ENCODE measurements at places on chromosomes 12 and 14. TPM values are rescaled to one million over a fixed set of nuclear protein-coding genes. Genes with fewer than 3 reads are reported as not detected.

Gene ADGRD1
- total RNA-seq, result 8.3 TPM

Gene PRIMA1
- 4.8 TPM for total RNA-seq

Gene TAS2R30
- 1.8 TPM for total RNA-seq

Gene LRRIQ1
- not detected for total RNA-seq

GRCh38 chr14:99117671-99118045 is 154.3 kb downstream of the BCL11B start:
- no peak for DNase-seq

DNA sequence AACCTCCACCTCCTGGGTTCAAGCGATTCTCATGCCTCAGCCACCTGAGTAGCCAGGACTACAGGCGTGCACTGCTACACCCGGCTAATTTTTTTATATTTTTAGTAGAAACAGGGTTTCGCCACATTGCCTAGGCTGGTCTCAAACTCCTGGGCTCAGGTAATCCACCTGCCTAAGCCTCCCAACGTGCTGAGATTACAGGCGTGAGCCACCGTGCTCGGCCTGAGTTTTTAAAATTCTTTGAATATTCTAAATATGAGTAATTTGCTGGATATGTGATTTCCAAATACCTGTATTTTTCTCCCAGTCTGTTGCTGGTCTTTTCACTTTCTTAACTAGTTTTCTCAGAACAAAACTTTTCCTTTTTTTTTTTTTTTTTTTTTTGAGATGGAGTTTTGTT is 27.4 kb downstream of the GIT2 start:
- DNase-seq, result no peak

DNA sequence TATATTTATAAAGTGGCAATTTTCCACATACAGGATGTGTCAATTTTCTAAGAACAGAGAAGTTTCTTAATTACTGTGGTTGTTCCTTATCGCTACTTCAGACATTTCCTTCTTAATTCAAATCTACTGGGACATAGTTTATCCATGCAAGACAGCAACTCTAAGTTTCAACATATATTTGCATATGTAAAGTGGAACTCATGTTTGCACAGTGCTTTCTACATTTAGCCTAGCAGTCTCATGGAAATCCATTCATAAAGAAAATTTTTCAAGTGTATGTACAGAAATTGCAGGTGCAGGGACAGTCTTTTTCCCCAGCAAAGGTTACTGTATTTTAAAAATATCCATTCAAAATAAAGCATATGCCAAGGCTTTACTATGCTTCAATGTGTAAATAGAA is 956.7 kb upstream of the SEL1L start:
- DNase-seq, result no peak

- no peak for DNase-seq
Measured at GRCh38 chr14:71481021-71481654, 451.1 kb upstream of the RGS6 start.

- no peak for DNase-seq
Measured at GRCh38 chr12:68613209-68613904, 2.7 kb downstream of the RAP1B start.

- no peak for DNase-seq
Measured at GRCh38 chr14:26163761-26164160, 434.1 kb downstream of the NOVA1 start.

DNA sequence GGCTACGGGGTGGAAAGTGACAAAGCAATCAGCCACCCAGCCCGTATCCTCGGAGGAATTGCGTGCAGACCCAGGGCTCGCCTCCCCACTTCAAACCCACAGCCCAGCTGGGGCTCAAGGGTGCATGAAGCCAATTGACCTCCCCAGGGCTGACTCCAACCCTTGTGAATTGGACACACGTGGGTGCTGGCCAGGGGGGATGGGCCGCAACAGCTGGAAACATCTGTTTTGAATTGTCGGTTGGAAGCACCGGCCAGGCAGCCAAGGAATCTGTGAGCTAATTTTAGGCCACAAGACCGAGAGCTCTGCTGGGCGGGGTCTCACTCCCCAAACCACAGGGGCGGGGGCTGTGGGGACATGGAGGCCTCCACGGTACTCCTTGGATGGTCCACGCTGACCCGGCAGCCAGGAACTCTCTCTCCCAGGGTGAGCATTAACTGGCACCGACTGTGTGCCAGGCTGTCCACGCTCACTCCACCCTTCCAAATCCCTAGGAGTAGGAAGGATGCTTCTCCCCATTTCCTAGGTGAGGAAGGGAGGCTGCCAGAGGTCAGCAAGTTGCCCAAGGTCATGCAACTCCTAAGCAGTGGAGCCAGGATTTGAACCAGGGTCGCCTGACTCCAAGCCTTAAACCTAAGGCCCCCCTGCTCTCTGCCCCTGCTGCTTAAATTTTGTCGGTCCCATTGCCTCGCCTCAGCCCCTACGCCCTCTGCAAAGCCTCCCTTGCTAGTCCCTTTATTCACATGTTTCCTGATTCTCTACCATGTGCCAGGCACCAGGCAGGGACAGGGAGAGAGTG is 11.9 kb upstream of the TMEM119 start:
- DNase-seq, result peak; percentile 96

DNA sequence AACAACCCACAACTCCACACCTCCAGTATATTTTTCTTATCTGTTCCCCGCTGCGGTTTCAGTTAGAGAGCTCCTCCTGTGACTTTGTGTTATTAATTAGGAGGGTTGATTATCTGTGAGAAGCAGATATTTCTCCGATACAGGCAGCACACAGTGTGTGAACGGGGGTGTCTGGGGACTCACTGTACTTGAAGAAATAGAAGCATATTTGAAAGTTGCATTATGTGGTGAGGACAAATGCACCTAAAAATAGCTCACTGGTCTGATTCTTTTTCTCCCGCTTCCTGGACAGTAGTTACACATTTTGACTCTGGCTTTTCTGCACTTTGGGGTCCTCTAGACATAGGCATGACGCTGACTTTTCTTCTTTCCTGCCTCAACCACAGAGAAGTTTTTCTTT is 277.7 kb downstream of the VRK1 start:
- no peak for DNase-seq

GRCh38 chr12:51428256-51428655 is 3.6 kb downstream of the SLC4A8 start:
- no peak for DNase-seq

- DNase-seq, result no peak
Measured at GRCh38 chr12:67609226-67609870, 39.2 kb upstream of the DYRK2 start.

GRCh38 chr14:31926123-31926522 is 151.0 kb upstream of the ARHGAP5 start:
- DNase-seq, result no peak

DNA sequence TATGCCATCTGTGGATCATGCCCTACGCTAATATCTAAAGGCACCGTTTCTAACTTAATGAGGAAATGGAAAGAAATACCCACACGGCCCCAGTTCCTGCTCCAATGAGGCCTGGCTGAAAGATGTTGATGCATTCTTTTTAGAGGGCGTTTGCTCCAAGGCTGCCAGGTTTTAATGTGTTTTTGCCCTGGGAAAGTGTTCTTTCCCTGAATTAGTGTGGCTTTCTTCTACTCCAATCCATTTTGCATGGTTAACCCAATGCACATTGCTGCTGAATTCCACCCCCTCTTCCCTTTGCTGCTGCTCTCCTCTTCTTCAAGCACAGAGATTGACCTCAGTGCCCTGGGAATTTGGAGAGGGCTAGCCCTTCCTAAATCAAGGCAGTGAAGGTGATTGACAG is 1.1 kb downstream of the MYF5 start:
- no peak for DNase-seq

- DNase-seq, result no peak
Measured at GRCh38 chr14:31895206-31895605, 181.9 kb upstream of the ARHGAP5 start.

DNA sequence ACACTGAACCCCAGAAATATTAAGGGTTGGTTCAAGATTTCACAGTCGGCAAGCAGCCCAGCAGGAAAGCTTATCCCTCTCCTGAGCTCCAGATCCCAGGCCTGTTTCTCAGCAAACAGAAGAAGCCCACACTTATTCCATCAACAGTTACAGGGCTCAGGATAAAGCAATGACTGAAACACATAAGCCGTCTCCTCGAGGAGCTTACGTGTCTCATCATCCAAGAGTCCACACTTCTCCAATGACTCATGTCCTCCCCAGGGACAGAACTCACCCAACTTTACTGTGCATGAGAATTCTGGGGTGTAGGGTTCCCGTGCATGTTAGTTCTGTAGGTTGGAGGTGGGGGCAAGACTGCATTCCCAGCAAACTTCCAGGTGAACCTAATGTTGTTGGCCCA is 31.2 kb downstream of the GSC start:
- DNase-seq, result no peak

- no peak for DNase-seq
Measured at GRCh38 chr12:119016715-119017114, 35.4 kb downstream of the SRRM4 start.

GRCh38 chr14:58876608-58877007 is 238.8 kb downstream of the DACT1 start:
- no peak for DNase-seq

- no peak for DNase-seq
Measured at GRCh38 chr14:61145034-61145902, 135.9 kb downstream of the TMEM30B start.

- no peak for DNase-seq
Measured at GRCh38 chr12:46124132-46124847, 133.9 kb upstream of the SCAF11 start.

GRCh38 chr14:61584331-61584741 is 111.0 kb upstream of the HIF1A start:
- DNase-seq, result peak; percentile 3

DNA sequence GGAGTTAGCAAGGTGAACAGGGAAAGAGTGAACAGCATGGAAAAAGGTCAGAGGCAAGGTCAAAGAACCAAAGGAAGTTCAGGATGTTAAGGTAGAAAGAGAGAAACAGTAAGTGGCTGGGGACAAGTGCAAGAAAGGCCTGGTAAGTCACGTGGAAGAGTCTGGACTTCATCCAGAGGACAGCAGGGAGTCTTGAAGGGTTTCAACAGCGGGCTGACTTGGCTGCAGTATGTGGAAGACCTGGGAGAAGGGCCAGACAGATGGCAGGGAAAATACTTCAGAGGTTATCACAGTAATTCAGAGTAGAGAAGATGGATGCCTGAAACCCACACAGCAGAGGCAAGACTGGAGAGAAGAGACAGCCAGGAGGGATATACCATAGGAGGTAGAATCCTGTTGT is 34.0 kb downstream of the CIT start:
- no peak for DNase-seq

DNA sequence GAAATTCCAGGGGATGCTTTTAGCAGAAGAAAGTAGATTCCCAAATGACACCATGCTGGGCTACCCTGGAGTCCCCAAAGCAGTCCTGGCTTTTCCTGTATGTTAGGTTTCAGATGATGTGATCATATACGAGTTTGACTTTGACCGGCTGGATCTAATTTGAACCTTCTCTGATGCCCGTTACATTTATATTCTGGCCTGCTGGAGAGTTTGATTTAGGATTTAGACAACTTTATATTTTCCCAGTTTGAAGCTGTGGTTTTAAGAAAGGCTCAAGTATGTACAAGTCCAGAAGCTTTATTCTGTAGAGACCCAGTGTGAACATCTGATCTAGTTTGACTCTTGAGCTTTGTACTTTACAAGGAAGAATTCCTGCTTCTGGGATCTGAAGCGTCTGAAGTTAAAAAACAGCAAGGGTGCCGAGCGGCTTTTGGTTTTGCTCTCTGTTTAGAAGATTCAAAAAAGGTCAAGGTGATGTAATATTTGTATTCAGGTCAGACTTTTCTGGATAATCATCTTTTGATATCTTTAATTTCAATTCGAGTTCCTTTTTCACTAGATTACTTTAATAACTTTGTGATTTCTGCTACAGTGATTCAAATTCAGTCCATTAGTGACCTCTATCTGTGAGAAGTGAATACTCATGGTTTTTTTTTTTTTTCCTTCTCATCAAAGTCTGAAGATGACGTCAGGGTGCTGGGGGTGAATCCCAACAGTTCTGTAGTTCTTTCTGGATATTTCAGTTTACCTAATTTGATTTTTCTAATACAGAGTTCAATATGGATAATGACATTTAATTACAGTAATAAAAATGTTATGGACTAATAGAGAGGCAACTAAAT is 6.3 kb downstream of the FLRT2 start:
- no peak for DNase-seq

DNA sequence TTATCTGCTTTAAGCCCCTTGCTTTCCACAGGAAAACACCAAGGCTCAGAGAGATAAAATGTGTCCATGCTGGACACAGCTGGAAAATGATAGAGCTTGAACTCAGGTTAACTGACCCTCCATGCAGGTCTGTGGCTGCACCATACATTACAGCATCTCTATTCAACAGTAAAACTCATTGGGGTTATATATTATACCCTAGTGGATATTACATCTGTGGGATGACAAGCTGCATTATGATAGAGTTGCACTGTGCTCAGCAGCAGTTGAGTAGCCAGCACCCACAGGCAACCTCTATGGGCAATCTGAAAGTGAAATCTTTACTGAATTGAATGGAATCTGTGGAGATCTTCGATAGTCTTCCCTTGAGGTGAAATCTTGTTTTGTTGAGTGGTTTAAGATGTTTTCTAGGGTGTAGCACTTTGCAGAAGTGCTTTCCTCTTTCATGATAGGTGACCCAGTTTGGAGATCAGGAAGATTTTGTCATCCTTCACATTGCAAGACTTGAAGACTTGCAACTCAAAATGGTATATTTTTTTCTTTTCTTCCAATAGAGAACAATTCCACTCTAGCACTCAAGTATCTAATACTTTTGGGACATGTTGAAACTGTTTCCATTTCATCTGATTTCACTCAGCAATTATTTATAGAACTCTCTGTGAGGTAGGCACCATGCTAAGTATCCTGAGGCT is 389.2 kb downstream of the RAD51B start:
- no peak for DNase-seq

DNA sequence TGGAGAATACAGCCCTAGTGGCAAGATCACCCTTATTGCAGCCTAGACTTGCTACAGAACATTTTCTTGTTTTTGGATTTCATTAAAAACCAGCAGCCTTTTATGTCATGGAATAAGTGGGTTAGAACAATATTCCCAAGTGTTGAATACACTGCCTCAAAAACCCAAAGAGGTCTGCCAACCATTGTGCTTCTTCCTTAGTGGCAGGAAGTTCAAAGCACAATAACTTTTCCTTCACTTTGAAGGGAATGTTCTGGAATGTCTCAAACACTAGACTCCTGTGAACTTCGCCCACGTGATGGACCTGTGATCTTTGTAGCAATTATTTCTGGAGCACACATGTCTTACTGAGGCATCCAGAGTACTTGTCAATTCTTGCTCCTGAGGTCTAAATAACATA is 8.5 kb downstream of the SLC17A8 start:
- DNase-seq, result no peak

GRCh38 chr14:29102996-29103395 is 336.4 kb downstream of the FOXG1 start:
- DNase-seq, result no peak

DNA sequence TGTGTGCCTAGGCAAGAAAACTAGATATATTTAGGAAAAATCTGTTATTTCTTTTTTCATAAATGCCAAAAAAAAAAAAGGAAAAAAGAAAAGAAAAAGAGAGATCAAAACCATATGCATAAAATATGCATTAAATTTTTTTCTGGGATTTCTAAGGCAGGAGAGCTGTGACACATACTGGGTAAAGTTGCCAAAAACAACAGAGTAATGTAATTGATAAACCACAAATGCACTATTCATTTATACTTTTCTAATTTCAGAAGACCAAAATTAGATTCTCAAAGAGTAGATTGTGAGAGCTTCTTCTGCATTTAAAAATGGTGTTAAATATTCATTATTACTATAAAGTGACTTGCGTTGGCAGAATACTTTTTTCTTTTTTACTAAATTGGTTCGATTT is 673.8 kb upstream of the MGAT4C start:
- DNase-seq, result no peak

Measured in lower leg skin (tissue), 4 donors.